Fibroblast of the aortic adventitia (primary cell): ENCODE measurements at places on chromosomes 12 and 14. TPM values are rescaled to one million over a fixed set of nuclear protein-coding genes. Genes with fewer than 3 reads are reported as not detected.

GRCh38 chr12:93223440-93224426 lies 154.0 kb upstream of the NUDT4 start:
- DNase-seq = peak; percentile 52

- DNase-seq = no peak
Observed at GRCh38 chr12:14782756-14783155, 20.5 kb downstream of the WBP11 start.

DNA sequence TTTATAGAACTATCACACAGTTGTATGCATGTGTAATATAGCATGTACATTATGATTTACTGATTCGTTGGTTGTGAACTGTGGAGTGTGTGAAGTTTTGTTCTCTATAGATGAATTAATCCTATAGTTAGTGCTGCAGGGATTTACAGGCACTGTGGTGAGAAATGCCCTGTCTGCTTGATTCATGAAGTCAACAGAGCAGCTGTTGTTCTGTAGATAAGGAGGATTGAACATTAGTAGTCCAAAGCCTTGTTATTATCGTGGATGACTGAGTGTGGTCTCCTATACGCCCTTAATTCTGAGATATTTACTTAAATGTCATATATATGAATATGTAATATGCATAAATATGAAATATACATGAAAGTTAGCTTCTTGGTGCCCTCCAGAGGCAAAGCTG lies 98.3 kb downstream of the DNAH10 start:
- DNase-seq = no peak

DNA sequence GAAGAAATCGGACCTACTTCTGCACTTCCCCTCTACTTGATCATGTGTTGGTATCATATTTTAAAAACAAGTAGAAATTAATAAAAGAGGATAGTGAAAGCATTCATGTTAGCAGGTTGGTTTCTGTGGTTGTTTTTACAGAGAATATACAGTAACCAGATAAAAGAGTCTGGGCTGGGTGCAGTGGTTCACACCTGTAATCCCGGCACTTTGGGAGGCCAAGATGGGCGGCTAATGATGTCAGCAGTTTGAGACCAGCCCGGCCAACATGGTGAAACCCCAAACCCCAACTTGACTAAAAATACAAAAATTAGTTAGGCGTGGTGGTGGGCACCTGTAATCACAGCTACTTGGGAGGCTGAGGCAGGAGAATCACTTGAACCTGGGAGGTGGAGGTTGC lies 55.9 kb downstream of the LRP6 start:
- DNase-seq = no peak

- no peak for DNase-seq
Observed at GRCh38 chr14:49206828-49207227, 379.4 kb downstream of the RPS29 start.

DNA sequence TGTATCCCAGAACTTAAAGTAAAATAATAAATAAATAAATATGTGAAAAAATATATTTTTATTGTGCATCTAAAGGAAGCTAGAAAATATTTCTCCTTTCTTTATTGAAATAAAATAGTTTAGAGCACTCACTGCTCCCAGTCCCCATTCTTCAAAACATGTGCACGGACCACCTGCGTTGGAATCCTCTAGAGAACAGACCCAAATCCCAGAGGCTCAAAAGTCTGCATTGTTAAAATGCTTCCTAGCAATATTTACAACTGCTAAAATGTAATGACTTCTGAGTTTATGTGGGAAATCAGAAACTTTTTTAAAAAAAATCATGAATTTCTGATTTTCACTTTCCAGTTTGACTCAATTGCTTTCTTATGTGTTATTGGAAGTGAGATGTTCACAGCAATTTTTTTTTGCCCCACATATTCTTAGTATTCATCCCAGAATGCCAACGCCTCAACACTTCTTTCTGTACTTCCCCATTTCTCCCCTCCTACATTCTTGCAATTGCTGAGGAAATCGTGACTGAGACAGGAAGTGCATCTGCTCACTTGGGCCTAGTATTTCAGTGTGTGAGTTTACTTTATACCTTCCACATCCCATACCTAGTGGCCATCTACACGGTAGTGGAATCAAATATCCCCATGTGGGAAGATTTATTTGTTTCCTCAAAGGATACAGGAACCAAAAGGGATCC lies 116.0 kb upstream of the FLRT2 start:
- DNase-seq = no peak

DNA sequence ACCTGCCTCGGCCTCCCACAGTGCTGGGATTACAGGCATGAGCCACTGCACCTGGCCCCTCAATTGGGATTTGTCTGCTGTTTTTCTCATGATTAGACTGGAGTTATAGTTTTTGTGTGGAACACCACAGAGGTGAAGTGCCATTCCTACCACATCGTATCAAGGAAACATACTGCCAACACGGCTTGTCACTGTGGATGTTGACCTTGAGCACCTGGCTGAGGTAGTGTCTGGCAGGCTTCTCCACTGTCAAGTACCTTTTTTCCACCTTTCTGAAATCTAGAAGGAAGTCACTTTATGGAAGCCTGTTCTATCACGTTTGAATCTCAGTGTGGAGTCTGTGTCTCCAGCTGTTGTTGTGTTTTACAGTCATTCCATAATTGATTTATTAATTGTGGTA lies 21.4 kb upstream of the SEL1L start:
- DNase-seq = no peak

GRCh38 chr14:68824517-68825347 lies 31.9 kb upstream of the ZFP36L1 start:
- DNase-seq = peak; percentile 75

DNA sequence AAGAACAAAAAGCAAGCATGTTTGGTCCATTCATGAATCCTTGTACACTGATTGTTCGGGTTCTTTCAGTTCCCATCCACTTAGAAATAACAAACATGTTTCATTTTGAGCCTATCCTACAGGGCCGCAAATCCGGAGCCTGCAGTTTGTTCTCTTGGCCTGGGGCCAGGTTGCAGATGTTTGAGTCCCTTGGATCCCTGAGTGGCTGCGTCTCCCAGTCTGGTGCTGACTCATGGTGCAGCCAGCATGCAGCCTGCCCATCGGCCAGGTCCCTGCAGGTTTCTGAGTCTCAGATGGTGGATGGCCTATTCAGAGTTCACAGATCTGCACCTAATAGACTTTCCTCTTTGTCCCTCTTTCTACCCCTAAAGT lies 1.9 kb upstream of the DYNC1H1 start:
- DNase-seq = peak; percentile 85

GRCh38 chr12:132222096-132222807 lies 78.0 kb downstream of the NOC4L start:
- DNase-seq = no peak

DNA sequence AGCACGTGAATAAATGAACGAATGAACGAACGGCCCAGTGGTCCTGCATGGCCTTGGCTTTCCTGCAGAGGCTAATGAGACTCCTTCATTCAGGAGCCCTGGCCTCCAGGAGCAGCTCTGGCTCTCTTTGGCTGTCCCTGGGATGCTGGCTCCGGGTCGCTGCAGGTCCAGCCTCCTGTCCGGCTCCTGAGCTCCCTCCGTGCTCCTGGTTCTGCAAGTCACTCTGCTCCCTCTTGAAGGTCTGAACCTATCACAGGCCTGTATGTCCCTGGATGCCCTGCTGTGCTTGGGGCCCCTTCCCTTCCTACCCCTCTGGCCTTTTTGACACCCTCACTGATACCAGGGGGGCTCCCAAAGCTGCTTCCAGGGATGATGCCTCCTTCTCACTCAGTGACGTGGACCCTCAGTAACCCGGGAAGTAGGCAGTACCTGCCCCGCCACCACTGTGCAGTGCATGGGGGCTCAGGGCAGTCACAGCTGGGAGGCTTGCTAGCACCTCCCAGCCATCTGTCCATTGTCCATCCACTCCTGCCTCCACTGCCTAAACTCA lies 133.7 kb upstream of the C14orf180 start:
- no peak for DNase-seq

DNA sequence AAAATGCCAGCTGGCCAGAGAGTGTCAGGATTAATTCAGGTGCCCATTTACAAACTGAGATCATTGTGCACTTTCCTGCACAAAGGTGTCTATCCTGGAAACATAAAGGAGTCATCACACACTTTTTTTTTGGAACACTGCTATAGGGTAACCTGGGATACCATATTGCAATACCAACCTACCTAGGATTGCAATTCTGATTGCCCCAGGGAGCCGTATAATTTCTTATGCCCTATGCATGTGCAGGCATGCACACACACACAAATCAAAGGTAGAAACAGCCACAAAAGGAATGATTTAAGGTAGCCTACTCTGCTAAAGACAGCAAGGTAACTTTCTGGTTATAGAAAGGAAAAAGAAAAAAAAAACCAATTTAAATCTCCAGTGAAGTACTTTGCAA lies 285.3 kb upstream of the KITLG start:
- DNase-seq = no peak

DNA sequence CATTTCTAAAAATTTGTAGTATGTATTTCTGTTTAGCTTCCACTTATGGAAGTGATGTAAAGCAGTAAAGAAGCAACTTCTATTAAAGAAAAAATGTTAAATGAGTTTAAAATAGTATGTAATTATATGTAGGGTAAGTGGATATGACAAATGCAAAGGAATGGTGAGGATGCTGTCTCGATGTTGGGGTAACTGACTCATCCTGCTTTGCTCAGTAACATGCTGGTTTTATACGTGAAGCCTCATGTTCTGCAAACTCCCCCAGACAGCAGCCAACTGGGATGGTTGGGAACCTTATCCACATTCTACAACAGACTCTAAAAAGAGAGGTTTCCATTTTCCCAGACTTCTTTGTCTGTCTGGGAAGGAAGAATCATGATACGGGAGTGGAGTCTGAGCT lies 1006.4 kb upstream of the TMEM132C start:
- DNase-seq = no peak

GRCh38 chr14:56378046-56378445 lies 201.6 kb upstream of the TMEM260 start:
- no peak for DNase-seq

DNA sequence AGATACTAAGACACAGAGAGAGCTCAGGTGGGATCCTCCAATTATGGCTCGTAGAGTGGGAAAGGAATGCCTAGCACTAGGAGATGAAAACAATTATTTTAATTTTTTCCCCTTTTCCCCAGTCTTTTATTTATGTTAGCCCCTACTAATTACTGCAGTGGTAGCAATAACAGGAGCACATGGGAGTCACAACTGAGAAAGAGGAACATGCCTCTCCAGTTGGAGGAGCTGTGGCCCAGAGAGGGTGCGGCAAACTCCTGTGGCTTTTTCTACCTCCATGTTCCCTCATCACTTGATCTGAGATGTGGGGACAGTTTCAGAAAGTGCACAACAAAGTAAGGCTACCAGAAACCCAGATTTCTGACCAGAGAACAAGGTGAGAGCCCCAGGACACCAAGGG lies 25.9 kb upstream of the POC1B start:
- no peak for DNase-seq

PLD4 gene
- total RNA-seq = 0.09 and 0.16 TPM in 2 replicates

SOAT2 gene
- 0.09 TPM in 1 of 2 replicates, not detected in the other for total RNA-seq

P2RX2 gene
- total RNA-seq = not detected in 2 replicates

DNAH10 gene
- total RNA-seq = 0.18 and 0.82 TPM in 2 replicates

ERBB3 gene
- 1.2 and 1.5 TPM in 2 replicates for total RNA-seq

PPP1R1A gene
- total RNA-seq = not detected in 2 replicates

OR11H12 gene
- total RNA-seq = not detected in 2 replicates

TMBIM6 gene
- 238 and 564 TPM in 2 replicates for total RNA-seq

IRF9 gene
- total RNA-seq = 43.8 and 63.1 TPM in 2 replicates

ASCL1 gene
- total RNA-seq = not detected in 2 replicates

SMOC1 gene
- 0.25 and 1.1 TPM in 2 replicates for total RNA-seq

RNF212B gene
- total RNA-seq = not detected in 2 replicates

IRAK3 gene
- total RNA-seq = 20.0 and 21.4 TPM in 2 replicates
